ENCODE measurements at places on chromosomes 11 and 22.
A peak's percentile ranks its signal among the peaks of the same experiment; 100 is the strongest.

GRCh38 chr11:64767344-64768299, 7.8 kb upstream of the PYGM start:
- DNase-seq: peak; percentile 45

DNA sequence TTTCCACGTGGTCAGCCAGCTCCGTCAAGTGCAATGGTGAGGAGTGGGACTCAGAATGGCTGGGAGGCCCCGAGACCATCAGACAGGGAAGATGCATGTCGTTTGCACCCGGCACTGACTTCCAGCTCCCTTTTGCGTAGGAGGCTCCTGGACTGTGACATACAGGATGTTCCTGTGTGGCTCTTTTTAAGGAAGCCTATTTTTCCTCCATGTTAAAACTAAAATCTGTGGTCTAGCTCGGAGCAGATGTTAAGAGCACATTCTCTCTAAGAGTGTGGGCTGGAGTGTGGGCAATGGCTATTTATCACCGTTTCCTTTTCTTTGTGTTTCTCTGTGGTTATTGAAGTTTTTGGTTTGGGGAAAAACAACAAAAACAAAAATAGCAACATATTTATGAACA, 40.9 kb upstream of the AMPD3 start:
- DNase-seq: no peak

DNA sequence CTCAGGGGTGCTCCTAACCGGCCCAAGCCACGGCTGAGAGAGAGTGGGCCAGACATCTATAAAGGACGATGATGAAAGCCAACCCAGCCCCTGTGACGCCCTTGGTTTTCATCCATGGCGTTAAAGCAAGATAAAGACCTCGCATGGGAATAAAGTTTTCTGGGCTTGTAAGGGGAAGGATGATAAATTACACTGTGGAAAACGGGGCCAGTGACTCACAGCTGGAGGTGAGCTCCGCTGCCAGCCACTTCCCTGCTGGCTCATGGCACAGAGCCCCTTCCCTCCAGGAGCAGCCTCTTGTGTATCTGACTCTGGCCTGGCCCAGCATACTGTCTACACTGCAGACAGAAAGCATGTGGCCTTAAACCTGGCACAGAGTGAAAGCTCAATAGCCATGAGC, 503.2 kb upstream of the B3GAT1 start:
- DNase-seq: no peak

GRCh38 chr11:6486938-6487337, 5.6 kb downstream of the TIMM10B start:
- no peak for DNase-seq

GRCh38 chr22:19691721-19692341, 22.5 kb upstream of the SEPTIN5 start:
- DNase-seq: peak; percentile 40

GRCh38 chr11:393219-394033, 583 bp upstream of the PKP3 start:
- peak; percentile 57 for DNase-seq

DNA sequence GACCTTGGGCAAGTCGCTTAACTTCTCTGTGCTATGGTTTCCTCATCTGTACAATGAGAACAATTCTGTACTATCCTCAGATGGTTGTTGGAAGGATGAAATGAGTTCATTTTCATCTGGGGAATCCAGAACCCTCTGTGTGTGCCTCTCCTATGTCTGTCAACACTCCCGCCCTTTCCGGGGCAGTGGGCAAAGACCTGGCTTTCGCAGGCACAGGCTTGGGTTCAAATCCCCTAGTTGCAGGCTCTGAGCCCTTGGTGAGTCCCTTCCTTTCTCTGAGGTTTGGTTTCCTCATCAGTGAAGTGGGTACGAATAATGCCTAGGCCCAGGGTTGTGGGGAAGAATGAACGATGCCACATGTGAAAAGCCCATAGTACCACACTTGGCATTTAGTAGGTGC, 6.0 kb downstream of the PNPLA5 start:
- DNase-seq: no peak
